Stimulated activated CD8-positive, alpha-beta memory T cell treated with anti-CD3 and anti-CD28 coated beads, Interleukin-4, amount 100 ng/mL, for 4 hours (primary cell): ENCODE measurements at places on chromosomes 1 and 21.

- DNase-seq: no peak
Observed at GRCh38 chr1:94142022-94142421, 21.1 kb upstream of the ABCA4 start.

GRCh38 chr1:153985341-153985912, 712 bp downstream of the RAB13 start:
- DNase-seq: peak; percentile 49

DNA sequence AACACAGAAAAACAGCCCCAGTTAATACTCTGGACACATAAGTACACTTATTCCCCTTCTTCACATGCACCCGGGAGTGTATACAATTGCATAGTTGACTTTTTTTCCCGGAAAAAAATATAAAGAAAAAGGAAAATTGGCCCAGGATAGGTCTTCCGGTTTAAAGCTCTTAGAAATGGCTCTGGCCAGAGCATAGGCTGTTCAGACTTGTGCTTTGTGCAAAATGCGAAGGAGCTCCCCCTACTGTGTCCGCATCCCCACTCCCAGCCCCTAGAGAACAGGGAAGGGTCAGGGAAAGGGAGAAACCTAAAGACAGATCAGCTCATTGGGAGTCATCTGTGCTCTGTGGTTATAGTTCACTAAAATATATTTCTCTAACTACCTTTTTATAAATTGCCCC, 5.5 kb upstream of the MTMR11 start:
- DNase-seq: no peak

DNA sequence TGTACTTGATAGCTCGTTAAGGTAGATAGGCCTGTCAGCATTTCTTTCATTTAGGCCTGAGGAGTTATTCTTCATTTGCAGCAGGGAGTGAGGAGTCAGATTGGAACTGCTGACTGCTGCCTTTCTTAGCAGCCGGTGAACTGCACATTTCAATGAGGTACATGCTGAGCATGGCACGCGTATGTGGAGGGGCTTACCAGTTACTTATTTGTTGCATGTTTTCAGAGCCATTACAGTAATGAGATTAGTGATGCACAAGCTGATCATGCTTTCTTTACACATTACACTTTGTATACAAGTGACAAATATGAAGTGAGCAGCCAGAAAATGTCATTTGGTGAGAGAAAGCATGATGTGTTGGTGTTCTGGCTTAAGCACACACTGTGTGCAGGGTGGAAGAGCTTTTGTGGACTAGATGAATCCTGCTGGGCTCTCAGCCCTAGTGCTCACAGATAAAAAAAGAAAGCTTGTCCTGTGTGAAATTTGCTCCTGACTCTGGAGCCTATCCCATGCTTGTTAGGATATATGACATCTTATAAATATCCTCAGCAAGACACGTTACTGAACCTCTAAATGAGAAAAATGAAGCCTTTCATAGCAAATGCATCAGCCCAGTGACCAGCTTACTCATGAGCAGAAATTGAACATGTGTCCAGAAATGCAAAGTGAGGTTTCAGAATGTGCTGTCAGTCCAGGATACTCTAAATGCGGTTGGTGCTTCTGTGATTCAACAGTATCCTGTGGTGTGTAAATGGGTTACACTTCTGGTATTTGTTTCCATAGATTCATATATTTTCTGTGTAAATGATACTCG, 574.7 kb upstream of the ADGRL2 start:
- no peak for DNase-seq

DNA sequence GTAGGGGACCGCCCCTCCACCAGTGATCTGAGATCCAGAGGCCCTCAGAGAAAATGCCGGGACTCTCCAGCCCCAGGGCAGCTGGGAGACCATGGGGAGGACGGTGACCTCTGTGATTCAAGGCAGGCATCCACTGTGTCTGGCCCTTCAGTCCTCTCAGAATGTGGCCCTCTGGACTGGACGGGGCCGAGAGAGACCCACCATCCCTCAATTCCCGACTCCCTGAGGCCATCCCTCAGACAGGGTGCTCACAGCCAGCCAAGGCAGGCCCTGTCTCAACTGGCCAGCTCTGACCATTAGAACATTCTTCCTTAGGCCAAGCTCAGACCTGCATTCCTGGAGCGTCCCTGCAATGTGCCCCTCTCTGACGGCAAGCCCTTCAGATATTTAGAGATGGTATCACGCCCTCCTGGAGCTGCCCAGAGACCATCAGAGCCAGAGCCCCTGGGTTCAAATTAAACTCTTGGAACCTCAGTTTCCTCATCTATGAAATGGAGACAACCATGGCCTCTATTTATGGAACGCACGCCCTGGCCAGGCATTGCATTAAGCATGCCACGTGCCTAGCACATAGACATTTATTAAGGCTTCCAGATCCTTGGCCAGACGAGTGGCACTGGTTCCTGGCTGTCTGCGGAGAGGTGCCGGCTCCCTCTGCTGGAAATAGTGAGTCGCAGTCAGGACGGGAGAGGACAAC, 9.6 kb upstream of the EPS8L3 start:
- peak; percentile 18 for DNase-seq

DNA sequence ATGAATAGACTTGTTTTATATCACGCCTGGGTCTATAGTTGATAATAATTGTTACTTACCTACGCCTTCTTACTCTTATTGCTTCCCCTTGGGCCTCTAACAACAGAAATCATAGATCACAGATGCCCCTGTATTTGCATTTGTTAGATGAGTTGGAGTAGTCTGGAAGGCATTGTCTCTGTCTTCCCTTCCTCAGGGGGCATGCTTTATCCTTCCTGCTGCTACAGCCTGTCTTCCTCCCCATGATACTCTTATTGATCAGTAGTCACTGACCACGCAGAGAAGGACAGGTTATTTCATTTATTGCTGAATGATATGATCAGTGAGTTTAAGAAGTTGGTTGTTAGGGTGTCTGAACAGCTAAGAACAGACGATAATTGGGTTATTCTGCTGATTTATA, 98.4 kb downstream of the DNM3 start:
- DNase-seq: no peak

- DNase-seq: peak; percentile 4
Observed at GRCh38 chr21:14737922-14738321, 191.8 kb upstream of the SAMSN1 start.

GRCh38 chr1:184376369-184376768, 10.5 kb upstream of the C1orf21 start:
- no peak for DNase-seq

DNA sequence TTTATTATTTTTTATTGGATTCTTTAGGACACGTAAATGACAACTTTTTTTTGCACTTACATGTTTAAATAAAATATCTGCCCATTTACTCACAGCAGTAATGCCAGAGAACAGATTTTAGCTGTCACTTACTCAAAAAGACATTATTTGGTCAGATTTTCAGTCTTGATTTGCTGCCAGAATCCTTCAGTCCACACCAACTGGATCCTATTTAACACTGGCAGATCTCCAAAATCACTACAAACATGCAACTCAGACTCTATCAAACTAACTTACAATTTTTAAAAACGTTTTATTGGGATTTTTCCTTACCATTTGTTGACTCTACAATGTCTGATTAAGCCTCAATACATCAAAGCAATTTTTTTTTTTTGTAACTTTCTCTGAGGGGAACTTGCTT, 11.1 kb downstream of the ATP6V1G3 start:
- DNase-seq: no peak

DNA sequence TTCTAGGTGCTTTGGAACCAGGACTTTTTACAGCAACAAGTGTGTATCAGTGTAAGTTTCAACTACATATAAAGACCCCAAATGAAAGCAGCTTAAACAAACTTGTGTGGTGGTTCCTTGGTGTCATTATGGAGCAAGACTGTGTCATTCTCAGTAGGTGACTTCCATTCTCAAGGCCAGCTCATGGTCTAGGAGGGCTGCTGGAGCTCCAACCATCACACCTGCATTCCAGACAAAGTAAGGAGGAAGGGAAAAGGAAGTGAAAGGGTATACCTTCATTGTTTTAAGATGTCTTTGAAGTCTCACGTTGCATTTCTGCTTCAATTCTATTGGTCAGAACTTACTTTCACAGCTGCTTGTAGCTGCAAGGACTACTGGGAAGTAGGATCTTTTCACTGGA, 188.6 kb downstream of the C1orf94 start:
- no peak for DNase-seq

GRCh38 chr1:153525088-153525728, 10.6 kb downstream of the S100A6 start:
- DNase-seq: no peak

DNA sequence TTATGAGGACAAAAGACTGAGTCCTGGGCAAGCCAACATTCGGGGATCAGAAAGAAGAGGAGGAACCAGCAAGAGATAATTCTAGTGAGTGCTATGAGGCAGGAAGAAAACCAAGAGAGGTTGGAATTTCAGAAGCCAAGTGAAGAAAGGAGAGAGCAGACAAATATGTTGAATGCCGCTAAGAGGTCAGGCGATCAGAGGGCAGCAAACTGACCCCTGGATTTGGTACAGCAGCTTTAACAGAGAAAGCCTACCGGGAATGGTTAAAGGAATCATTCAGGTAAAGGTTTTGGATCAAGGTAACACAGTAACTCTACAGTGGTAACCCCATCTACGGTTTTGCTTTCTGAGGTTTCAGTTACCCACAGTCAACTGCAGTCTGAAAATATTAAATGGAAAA, 5.4 kb downstream of the CLCC1 start:
- DNase-seq: no peak

GRCh38 chr1:224784265-224785039, 145.0 kb upstream of the DNAH14 start:
- no peak for DNase-seq

DNA sequence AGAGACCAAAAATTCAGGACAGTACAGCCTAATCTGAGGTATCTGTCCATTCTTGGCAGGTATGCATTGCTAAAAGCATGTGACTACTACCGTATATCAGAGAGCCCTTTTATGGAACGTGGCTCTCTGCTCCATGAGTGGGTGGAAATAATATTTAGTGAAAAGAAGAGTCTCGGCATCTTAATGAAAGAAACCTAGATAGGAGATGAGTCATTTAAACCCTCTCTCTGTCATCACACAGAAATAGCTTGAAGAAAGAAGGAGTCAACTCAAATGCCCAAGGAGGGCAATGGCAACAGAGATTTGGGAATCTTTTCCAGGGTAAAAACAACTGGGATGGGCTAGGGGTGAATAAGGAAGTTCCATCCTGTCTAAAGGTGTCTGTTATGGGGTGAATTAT, 528.2 kb downstream of the SMYD3 start:
- no peak for DNase-seq

DNA sequence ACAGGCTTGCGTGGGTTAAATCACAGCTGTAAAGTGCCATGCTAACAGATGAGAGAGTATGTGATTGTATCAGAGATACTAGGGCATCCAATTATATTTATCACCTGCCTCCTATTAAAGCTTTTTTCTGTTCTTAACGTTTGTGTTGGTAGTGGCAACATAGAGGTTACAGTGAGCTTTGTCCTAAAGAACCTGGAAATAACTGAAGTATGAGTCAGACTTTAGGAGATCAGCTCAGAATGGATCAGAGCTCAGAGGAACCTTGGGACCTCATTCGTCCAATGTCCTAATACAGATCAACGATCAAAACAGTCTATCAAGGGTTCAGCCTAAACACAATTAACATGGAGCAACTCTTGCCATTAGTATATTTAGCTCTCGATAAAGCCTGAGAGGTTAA, 81.0 kb downstream of the RGS7 start:
- no peak for DNase-seq

DNA sequence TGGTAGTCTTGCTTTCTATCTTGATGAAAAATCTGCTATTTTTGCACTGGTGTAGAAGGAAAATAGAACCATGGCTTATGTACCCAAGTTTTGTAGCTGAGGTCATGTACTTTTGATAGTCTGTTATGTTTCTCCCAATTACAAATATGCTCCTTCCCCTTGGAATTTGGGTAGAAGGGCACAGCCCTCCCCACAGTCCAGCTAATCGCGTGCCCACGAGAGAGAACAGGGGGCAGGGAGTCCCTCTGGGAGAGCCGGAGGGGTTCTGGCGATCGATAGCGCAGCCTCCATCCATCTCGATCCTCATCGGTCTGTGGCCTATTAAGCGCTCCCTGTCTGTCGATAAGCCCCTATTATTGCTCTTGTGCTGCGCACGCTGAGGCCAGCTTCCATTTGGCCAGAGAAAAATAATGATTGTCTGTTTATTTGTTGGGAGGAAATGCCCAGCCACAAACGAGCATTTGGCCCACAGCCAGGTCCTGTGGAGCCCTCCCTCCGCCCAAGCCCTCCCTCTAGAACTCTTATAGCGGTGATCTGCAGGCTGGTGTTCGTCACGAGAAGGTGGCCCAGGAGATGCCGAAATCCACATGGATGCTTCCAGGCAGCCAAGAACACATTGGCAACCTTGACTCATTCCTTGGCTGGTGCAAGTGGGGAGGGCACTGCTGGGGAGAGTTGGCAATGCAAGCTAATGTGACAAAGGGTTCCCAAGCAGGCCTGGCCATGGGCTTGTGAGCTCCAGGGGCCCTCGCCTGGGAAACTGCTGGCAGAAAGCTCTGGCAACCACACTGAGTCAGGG, 134.7 kb upstream of the TNR start:
- no peak for DNase-seq

- no peak for DNase-seq
Observed at GRCh38 chr1:46171351-46171750, 3.5 kb upstream of the TSPAN1 start.

DNA sequence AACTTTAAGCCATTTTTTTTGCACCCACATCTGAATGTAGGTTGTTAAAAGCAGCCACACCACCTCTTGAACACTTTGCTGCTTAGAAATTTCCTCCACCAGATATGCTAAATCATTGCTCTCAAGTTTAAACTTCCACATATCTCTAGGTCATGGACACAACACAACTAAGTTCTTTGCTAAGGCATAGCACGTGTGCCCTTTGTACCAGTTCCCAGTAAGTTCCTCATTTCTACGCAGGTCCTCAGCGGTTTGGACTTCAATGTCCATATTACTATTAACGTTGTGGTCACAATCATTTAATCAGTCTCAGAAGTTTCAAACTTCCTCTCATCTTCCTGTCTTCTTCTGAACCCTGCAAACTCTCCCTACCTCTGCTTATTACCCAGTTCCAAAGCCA, 661.6 kb upstream of the PKN2 start:
- DNase-seq: no peak

DNA sequence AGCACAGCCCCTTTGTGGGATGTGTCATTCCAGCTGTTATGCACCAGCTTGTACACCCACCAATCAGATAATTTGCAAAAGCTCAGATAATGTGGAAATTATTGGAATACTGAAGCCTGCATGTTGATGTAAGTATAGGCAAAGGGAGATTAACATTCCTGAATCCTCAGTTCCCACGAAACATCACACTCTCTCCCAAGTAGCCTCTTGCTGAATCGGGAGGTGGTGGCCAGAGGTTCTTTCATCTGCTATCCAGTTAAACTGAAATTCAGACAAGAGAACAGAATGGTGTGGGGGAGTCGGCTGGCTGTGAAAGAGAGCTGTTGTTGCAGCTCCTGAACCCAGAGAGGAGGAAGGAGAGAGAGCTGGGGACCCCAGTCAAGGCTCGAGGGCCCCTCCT, 170.9 kb downstream of the ZBTB18 start:
- no peak for DNase-seq

DNA sequence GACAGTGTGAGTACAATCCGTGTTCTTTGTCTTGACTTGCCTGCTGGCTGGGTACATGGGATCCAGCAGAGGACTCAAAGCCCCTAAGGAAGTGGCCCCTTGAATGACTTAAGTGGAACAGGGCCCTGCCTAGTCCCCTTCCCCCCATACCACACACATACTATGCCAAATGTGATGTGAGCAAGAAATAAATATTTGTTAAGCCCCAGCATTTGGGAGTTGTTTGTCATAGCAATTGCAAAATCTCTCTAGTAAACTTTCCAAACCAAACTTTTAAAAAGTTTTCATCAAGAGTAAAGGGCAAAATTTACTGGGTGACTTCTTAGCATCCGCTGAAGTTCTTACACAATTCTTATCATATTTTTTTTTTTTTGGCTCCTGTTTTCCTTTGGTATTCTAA, 32.5 kb upstream of the CACHD1 start:
- DNase-seq: no peak
